ENCODE measurements at places on chromosomes 7 and 10. TPM values are rescaled to one million over a fixed set of nuclear protein-coding genes. Genes with fewer than 3 reads are reported as not detected.

The FHIP2A gene
- 23.5 TPM for total RNA-seq

The RELN gene
- total RNA-seq, result 0.08 TPM

The DOCK4 gene
- 8.4 TPM for total RNA-seq

The TMEM225B gene
- 1.2 TPM for total RNA-seq

The CNNM1 gene
- total RNA-seq, result under 0.01 TPM

The CTTNBP2 gene
- 0.12 TPM for total RNA-seq

The WNT2 gene
- total RNA-seq, result 0.08 TPM

The UCMA gene
- not detected for total RNA-seq

The OR9A2 gene
- total RNA-seq, result 0.12 TPM

The STEAP2 gene
- 2.6 TPM for total RNA-seq

The ANKRD61 gene
- 0.35 TPM for total RNA-seq

The LLCFC1 gene
- total RNA-seq, result not detected

The ACSL5 gene
- total RNA-seq, result 0.30 TPM

The TMEM139 gene
- total RNA-seq, result not detected

The PDK4 gene
- total RNA-seq, result 0.15 TPM

The ACHE gene
- not detected for total RNA-seq

The AOC1 gene
- not detected for total RNA-seq

The ABCB1 gene
- 0.75 TPM for total RNA-seq

The SPDYE8 gene
- total RNA-seq, result not detected

The CDNF gene
- 0.35 TPM for total RNA-seq

The LRGUK gene
- total RNA-seq, result not detected

The OR2A1 gene
- total RNA-seq, result 0.08 TPM

The AFAP1L2 gene
- total RNA-seq, result 0.47 TPM

The ELN gene
- total RNA-seq, result 385 TPM

The ACBD7 gene
- 1.1 TPM for total RNA-seq

The FRMD4A gene
- total RNA-seq, result 20.0 TPM

The KLLN gene
- total RNA-seq, result 0.12 TPM

The KCNMA1 gene
- 9.8 TPM for total RNA-seq

The RAB19 gene
- total RNA-seq, result not detected

The TYW1B gene
- total RNA-seq, result 5.0 TPM

The DNAJC12 gene
- 3.0 TPM for total RNA-seq

The DGKB gene
- total RNA-seq, result not detected

The GJD4 gene
- total RNA-seq, result not detected

The UCN3 gene
- total RNA-seq, result not detected

The OR2A7 gene
- 0.23 TPM for total RNA-seq

The ATP6V1F gene
- 100.0 TPM for total RNA-seq

The CCDC7 gene
- total RNA-seq, result 8.7 TPM

The MSMB gene
- total RNA-seq, result not detected

The MINDY3 gene
- 21.5 TPM for total RNA-seq

The GBX1 gene
- not detected for total RNA-seq

The TSPAN14 gene
- total RNA-seq, result 15.6 TPM

The AGAP5 gene
- 4.1 TPM for total RNA-seq

The BMPER gene
- 56.5 TPM for total RNA-seq

The SRI gene
- total RNA-seq, result 99.0 TPM

The HOXA10 gene
- not detected for total RNA-seq

The CPN1 gene
- total RNA-seq, result not detected

The KIAA1217 gene
- total RNA-seq, result 1.2 TPM

The RBM20 gene
- 0.45 TPM for total RNA-seq

The FOXI2 gene
- total RNA-seq, result not detected

The ASZ1 gene
- total RNA-seq, result not detected

The FBXL13 gene
- total RNA-seq, result 1.6 TPM

The PAOX gene
- 5.3 TPM for total RNA-seq

The FEZF1 gene
- not detected for total RNA-seq

The OR2A5 gene
- total RNA-seq, result not detected

Data from smooth muscle cell of the coronary artery (primary cell).